GM06990 (cell line): ENCODE measurements at places on chromosomes 16 and 17.

DNA sequence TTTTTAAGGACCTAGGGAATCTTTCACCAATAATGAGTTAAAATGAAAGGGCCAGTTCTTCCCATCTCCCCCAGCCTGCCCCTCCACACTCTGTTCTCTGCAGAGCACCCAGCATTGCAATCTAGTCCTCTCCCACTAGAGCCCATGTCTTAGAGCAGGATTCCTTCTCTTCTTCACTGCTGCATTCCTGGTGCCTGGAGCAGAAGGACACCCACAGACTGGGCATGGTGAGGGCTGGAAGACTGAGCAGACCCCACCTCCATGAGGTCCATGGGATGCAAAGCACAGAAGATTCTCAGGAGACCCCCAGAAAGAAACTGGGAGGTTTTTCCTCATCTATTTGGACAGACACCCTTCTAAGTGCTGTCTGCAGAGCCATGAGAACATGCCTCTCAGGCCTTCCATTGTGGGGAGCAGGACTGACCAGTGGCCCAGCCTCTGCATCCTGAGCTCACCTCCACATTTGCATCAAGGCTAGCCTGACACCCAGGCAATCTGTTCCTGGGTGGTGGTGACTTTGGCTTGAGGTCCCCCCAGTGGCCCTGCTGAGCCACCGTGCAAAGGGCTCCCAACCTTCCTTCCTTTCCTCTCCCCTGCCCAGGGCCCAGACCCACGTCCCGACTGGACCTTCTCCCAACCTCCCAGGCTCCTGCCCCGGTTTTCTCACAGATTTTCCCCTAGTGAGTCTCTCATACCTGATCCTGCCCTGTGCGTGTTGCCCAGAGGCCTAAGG lies 74.2 kb upstream of the ZNF469 start:
- DNase-seq, result no peak

DNA sequence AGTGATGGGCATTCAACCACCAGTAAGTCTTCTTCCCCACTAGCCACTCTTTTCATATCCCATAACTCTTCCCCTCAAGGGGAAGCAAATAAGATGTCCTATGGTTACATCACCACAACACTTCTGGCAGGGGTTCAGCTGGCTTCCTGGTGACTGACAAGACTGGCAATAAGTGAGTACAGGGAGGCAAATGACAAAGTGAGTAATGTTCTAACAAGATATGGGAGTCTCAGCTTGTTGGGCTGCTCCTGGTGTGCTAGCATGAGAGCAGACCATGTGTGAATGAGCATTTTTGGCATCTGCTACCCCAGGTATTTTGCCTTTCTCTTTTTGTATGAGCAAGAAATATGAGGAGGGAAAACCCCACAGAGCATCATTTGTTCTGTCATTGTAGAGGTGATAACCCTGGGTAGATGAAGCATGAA lies 9.9 kb downstream of the TMIGD1 start:
- DNase-seq, result no peak

- no peak for DNase-seq
Observed at GRCh38 chr17:61601297-61601696, 10.3 kb upstream of the NACA2 start.

DNA sequence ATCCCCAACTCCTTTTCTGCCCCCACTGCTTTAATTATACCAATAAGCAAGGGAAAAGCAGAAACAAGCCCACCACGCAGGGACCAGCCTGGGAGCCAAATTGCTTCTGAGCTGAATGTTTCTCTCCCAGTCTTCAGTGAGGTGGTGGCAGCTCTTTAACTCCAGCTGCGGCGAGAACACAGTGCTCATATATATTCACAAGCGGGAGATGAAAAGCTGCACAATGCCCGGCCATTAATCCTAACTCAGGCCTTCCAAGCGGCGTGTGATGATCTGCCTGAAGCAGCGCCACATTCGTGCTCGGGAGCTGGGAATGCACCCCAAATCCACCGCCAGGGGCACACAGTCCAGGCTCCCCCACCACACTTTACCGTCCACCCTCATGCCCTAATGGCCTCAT lies 203.7 kb upstream of the SDK2 start:
- DNase-seq, result no peak

GRCh38 chr17:44900894-44901293 lies 1.6 kb upstream of the EFTUD2 start:
- DNase-seq, result no peak
